ENCODE measurements at places on chromosomes 1 and 21.

DNA sequence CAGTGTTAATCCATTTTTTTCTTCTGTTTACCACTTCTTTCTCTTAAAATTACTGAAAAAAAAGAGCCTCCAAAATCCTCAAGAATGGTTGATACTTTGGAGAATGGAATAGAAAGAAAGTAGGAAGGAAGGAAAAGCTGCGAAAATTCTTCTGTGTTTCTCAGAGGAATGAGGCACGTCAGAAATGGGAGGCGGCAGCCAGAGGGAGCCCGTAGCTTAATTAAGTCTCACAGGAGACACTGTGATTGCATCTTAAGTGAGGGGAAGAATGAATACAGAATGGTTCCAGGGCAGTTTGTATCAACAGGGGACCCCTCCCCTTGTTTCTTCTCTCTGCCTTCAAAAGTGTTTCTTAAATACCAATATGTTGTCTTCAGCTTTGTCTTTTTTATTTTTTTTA is 1099.5 kb downstream of the PLA2G4A start:
- DNase-seq, result no peak

- no peak for DNase-seq
Measured at GRCh38 chr1:227654431-227654830, 80.7 kb downstream of the JMJD4 start.

- no peak for DNase-seq
Measured at GRCh38 chr1:15975358-15975804, 520 bp downstream of the ZBTB17 start.

DNA sequence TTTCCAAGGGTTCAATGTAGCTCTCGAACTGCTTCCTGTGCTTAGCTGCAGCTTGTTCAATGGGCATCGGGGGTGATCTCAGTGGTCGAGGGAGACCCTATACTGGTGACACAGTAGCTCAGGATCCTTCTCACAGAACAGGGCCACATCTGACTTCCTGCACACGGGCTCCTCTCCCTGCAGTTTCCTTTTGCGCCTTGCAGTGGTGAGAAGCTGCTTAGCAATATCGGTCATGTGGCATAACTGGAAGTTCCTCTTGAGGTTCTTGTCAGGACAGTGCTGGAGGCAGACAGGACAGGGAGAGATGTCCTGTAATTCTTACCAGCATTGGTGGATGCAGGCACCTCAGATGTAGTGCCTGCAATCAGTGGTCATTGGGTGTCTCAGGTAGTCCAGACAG is 140.5 kb upstream of the MAP1LC3C start:
- no peak for DNase-seq

GRCh38 chr1:183159960-183160359 is 26.1 kb upstream of the LAMC2 start:
- DNase-seq, result no peak

- no peak for DNase-seq
Measured at GRCh38 chr1:39852214-39852791, 31.0 kb downstream of the TRIT1 start.

- DNase-seq, result no peak
Measured at GRCh38 chr21:21046063-21046462, 47.9 kb downstream of the NCAM2 start.

- DNase-seq, result peak; percentile 24
Measured at GRCh38 chr1:22105611-22106207, 37.2 kb downstream of the WNT4 start.

DNA sequence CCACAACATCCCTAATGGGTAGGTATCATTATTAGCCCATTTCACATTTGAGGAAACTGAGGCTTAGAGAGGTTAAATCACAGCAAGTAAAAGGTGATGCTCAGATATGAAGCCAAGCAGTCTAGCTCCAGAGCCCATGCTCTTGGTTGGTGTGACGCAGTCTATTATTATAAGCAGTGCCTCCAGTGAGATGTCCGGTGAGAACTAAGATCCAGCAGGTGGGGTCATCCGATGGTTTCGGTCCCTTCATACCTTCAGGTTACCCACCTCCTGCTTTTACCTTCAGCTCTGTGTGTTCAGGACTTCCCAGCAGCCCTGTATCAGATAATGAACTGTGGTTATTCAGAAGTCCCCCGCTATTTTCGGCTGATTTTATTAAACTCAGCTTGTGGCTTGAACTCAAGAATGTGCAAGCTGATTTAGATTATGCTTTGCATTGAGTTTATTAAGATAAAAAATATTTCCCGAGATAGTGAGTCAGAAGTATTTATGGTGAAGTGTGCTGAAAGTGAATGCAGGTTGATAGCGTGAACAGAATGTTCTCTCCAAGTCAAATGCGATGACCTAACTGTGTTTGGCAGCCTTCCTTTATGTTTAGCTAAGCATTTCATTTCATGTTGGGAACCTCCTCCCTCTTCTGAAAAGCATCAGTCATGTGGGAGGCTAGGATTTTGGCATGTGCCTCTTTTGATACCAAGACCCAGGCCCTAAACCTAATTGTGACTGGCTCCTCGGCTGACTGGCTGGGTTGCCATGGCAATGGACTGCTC is 160.9 kb upstream of the UBE2U start:
- no peak for DNase-seq

DNA sequence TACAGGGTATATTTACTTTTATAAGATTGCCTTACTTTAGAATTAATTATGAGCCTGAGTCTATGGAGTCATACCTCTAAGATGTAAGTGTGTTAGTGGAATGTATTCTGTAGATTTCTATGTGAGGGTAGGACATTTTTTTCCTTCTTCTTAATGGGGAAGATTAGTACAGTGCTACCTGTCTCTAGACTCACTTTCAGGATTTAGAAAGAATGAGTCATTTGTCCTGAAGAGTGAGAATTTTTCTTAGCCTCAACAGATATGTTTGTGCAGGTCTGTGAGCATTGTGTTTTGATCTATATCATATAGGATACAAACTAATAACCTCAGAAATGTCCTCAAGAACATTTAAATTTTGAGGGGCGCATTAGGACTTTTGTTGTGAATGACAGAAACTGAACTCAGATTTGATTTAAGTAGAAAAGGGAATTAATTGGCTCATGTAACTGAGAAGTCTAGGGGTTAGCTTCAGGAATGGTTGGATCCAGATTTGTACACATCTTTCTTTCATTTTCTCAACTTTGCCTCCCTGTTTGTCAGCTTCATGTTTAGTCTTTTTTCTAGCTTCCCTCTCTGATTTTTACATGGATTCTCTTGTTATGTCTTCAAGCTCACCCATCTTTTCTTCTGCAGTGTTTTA is 45.3 kb downstream of the TTC3 start:
- DNase-seq, result no peak

DNA sequence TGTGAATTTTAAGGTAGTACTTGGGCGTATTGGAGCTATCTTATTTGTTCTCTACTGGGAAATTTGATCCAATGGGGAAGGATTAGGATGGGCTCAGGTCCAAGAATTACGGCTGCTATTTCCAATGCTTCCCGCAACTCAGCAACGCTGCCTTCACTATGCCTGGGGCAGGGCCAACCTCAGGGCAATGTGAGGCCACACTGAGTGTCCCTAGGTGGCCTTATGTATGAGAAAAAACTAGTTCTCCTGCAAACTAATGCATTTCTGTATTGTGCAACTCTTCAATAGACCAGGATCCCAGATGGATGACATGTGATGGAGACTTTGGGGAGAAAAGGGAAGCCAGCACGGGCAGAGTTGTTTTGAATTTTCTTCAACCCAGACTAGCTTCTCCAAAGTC is 168.1 kb downstream of the DUSP10 start:
- DNase-seq, result no peak
